Stimulated activated CD8-positive, alpha-beta memory T cell treated with anti-CD3 and anti-CD28 coated beads, Interleukin-4, amount 100 ng/mL, for 1 hour (primary cell): ENCODE measurements at places on chromosomes 7 and 10.
A peak's percentile ranks its signal among the peaks of the same experiment; 100 is the strongest.

- no peak for DNase-seq
Observed at GRCh38 chr7:100034871-100035510, 14.6 kb upstream of the ZSCAN21 start.

- DNase-seq = no peak
Observed at GRCh38 chr7:103811997-103812396, 177.5 kb downstream of the RELN start.

GRCh38 chr10:118277871-118278270 lies 64.3 kb downstream of the FAM204A start:
- no peak for DNase-seq

- DNase-seq = no peak
Observed at GRCh38 chr7:13293264-13294002, 606.0 kb downstream of the ARL4A start.

DNA sequence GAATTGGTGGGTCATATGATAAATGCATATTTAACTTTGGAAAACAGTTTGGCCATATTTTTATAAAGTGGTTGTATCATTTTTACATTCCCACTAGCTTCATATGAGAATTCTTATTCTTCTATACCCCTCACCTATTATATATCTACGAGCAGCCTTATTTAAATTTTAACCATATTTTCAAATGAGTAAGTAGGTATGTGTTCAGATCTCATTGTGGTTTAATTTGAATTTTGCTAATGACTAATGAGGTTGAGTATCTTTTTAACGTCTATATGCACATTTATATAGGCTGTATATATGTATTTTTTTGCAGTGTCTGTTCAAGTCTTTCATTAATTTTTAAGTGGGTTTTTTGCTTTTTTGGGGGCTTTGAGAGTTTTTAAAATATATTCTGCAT lies 14.2 kb downstream of the RAB18 start:
- no peak for DNase-seq

DNA sequence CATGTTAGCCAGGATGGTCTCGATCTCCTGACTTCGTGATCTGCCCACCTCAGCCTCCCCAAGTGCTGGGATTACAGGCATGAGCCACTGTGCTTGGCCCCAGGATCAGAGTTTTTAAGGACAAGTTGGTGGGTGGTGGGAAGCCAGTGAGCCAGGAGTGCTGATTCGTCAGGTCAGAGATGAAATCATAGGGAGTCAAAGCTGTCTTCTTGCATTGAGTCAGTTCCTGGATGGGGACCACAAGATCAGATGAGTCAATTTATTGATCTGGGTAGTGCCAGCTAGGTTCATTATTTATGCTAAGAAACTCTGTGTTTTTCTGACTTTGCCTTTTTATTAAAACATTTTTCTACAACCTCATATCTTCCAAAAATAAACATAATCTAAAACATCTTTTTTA lies 423.8 kb downstream of the ARL4A start:
- no peak for DNase-seq

DNA sequence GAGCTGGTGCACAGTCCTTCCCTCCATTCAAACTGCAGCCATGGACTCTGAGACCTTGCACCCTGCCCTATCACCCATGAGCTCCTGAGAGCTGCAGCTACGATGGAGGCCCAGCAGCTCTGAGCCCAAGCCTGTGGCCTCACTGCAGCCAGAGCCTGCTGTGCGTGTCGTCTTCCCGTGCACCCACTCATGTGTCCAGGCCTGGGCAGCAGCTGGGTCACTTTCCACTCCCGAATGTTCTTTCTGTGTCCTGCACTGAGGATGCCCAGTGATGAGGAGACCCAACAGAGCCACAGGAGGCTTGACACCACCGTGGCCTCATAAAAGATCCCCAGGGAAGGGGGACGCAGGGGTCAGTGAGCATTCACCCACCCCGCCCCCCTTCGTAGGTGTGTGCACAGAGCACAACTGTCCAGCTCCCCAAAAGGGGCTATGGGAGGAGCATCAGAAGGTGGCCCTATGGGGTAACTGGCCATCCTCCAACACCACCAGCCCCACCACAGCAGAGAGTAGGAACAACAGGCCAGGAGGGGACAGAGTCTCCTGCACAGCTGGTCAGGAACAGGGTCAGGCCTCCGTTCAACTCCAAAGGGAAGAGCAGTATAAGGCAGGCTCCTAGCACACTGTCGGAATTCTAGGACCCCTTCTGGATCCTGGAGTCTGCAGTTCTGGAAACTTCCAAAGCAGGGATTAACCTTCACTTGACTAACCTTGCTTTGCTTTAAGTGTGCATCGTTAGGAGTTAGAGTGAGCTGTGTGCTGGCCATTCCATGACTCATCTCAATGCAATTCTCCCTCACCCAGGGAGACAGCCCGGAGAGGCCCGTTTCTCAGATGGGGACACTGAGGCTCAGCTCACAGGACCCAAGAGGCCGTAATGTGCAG lies 52.6 kb downstream of the RASGEF1A start:
- no peak for DNase-seq

DNA sequence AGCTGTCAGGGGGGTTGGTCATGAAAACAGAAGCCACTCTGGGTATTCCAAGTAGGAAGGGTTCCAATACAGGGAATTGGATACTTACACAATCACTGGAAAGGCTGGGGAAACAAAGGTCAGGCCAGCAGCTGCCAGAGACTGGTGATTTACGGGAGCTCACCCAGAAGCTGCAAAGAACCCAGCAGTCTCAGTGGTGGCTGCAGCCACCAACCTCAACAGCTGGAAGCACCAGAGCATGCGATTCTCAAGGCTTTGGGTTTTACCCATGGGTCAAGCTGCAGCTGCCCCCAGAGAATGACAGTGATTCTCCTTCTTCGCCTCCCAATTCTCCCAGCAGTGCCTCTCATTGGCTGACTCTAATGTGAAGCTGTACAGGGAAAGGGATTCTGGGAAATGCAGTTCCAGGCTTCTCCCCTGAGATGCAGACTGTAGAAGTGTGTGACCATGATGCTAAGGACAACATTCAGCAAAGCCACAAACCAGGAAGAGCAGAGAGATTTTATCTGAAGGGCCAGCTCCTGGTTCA lies 107.2 kb upstream of the TCF7L2 start:
- no peak for DNase-seq

DNA sequence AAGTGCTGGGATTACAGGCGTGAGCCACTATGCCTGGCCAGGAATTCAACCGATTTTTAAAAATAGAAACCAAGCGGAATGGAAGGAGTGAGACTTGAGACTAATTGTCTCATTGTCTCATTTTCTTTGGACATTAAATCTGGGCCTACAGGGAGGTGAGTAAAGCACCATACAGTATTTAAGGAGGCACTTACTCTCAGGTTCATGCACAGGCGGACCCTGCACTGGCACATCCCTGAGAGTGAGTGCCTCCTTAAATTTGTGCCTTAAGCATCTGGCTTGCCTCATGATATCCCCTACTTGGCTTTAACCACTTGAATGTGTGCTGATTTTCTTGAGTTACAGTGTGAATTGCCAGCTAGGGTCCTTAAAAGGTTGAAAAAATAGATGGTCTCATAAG lies 10.6 kb downstream of the UBE3C start:
- DNase-seq = no peak

DNA sequence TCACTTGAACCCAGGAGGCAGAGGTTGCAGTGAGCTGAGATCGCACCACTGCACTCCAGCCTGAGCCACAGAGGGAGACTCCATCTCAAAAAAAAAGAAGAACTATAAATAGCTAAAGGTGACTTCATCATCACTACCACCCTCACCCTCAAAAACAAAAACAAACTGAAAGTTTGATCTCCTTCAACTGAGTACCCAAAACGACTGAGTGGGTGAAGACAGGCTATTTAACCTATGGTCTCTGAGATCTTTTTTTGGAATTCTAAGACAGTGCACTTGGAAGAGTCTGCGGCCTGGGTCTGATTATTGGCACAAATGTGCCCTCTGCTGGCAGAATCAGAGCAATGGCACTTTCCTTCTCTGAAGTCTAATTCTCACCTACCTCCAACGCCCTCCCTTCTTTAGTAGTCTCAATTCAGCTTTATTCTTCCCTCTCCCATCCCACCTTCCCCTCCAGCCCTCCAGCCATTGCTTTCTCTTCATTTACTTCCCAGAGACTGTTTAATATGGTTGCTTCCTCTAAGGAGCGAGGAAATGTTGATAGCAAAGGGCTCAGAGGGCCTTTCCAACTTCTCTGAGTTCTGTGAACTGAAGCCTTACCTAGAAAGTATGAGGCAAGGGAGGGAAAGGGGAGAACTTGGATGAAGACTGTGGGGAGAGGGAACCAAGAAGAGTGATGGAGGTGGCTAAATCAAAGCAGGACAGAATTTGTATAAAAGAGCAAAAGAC lies 2.9 kb upstream of the MYOZ1 start:
- DNase-seq = peak; percentile 20

- no peak for DNase-seq
Observed at GRCh38 chr7:27143950-27144780, 684 bp upstream of the HOXA5 start.

- DNase-seq = no peak
Observed at GRCh38 chr7:8296362-8296659, 34.3 kb upstream of the ICA1 start.

DNA sequence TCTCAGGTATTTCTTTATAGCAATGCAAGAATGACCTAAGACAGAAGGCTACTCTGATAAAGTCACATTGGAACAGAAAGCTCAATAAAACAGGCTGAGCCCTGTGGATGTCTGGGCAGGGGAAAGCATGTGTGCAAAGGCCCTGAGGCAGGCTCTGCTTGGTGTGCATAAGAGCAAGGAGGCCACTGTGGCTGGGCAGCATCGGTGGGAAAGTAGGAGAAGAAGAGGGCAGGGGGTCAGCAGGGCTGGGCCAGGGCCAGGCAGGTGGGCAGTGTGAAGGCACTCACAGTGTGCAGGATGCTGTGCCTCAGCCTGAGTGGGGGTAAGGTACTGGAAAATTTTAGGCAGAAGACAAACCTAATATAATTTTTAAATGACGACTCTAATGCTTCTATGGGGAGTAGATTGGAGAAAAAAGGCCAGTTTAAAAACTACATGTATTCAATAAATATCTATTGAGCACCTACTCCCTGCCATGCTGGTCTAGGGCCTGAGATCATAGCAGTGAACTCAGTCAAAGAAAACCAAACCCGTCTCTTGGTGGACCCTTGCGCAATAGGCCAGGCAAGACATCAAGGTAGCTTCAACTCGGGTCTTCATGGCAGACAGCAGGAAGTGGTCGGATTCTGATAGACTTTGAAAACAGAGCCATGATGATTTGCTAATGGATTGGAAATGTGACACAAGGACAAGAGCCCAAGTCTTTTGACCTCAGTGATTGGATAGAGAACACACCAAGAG lies 572.3 kb downstream of the TCERG1L start:
- DNase-seq = no peak

DNA sequence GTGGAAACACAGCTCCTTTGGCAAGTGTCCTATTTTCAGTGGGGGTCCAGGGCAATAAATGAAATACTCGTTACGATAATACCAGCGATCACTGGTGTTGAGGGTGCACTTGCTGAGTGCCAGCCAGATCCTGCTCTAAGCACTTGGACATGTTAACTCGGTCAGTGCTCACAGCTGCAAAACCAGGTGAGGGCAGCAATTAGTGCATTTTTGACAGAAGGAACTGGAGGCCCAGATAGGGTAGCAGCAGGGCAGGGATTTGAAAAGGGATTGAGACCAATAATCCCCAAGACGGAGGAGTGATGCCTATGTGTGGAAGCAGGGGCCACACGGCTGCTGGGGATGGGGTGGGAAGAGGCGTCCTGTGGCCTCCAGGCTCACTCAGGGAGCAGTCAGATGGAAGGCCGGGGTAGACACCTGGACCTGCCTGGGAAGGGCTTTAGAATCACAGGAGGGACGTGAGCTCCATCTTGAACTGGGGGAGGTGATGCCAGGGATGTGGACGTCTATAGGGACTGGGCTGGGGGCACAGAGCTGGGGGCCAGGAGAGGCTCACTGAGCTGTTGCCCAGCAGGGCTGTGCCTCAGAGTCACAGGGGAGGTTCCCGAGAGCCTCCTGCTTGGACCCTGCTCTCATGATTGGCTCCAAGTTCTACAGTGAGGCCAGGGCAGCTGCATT lies 14.3 kb downstream of the PTPRE start:
- no peak for DNase-seq

- no peak for DNase-seq
Observed at GRCh38 chr10:101614663-101615524, 26.8 kb downstream of the DPCD start.

GRCh38 chr7:36650320-36650719 lies 74.0 kb downstream of the AOAH start:
- DNase-seq = no peak

DNA sequence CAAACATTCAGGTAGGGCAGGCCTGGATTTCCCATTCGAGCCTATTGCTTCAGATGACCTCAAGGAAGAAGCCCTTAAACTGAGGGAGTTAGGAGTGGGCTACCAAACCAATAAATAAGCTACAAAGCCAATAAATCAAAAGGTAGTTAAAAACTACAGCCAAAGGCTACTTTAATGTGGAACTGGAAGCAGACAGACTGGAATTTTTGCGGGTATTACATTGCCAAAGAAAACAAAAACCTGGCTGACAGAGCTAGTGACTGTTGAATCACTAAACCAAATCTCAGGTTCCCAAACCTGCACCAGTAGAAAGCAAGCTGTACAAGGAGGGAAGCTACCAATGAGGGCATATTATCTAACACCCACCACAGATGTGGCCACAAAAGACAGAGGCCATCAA lies 315.6 kb downstream of the GRM8 start:
- no peak for DNase-seq

GRCh38 chr10:32340596-32341180 lies 6.3 kb downstream of the EPC1 start:
- DNase-seq = no peak

- DNase-seq = no peak
Observed at GRCh38 chr10:73998623-73998928, 660 bp downstream of the VCL start.

DNA sequence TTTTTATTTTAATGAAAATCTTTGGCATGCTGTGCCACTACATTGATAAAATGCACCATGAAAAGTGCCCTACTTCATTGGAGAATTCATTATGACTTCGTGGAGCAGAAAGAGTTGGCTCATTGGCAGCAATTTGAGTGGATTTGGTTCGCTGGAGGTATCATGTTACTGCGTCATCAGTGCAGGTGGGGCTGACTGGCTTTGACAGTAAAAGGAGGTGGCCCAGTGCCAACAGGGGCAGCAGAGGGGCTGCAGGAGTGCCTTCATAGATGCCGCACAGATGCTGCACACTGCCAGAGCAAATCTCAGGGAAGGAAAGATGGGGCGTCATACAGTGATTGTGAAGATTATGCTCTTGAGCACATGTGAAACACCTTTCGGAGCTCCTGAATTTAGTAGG lies 22.2 kb downstream of the FZD1 start:
- DNase-seq = no peak

DNA sequence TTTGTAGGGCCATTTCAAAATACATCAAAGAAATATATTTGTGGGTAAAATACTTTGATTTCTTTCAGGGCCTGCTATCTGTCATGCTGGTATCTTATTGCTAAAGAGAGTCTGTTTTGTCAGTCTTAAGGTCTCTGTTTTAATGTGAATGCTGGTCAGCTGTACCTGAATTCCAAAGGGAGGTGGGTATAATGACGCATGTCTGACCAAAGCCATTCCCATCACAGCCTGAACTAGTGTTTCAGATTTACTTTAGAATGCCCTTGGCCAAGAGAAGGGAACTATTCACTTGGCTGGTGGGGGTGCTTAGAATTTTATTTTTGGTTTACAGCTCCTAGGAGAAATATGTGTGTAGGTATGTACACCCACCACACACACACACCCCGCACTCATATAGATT lies 30.6 kb upstream of the MYL10 start:
- no peak for DNase-seq

GRCh38 chr10:79424221-79425073 lies 21.0 kb downstream of the ZCCHC24 start:
- no peak for DNase-seq

GRCh38 chr7:106423821-106424475 lies 139.2 kb upstream of the NAMPT start:
- no peak for DNase-seq
